NT2/D1 (cell line): ENCODE measurements at places on chromosomes 2 and 18.

DNA sequence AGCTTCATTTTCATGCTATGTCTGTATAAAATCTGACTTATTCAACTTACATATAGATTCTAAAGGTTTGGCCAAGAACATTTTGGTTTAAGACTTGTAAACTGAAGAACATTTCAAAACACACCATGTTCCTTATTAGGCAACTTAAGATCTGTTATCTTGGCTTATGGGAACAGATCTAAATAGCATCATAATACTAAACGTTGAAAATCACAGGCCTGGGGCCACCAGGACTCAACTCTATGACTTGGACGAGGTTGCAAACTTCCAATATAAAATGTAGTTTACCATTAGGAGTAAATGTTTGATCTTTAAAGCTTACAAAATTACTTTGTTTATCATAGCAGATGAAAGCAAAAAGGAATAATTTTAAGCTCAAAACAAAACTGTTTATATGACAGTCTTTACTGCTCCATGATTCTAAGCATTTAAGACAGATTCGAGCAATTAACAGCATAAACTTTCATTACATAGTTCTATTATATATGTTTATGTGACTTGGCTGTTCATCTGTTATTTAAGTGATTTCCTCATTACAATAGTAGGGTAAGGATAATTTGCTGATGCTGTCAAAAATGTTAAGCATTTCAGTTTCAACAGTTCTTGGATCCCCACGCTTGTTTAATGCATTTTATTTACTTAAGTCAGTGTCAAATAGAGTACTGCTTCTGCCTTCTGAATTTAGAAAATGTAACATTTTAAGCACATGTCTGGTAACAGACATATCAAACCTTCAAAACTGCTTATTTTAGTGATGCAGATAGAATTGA is 8.3 kb downstream of the TCF4 start:
- no peak for DNase-seq

DNA sequence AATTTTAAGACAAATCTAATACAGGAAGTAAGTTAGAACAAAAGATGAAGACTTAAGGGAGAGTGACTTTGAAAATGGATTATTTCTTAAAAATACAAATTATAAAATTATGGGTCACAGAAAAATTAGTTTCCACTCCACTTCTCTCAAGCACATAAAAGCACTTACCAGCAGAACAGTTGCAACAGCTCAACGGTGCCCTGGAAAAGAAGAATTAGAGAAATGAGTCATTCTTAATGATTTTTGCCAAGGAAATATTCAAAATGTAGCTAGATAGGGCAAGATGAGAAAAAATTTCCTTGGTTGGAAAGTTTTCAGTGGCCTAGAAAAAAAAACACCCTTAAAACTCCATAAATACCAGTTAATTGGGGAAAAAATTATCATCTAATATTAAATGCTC is 2185.6 kb upstream of the CELF4 start:
- DNase-seq, result no peak

DNA sequence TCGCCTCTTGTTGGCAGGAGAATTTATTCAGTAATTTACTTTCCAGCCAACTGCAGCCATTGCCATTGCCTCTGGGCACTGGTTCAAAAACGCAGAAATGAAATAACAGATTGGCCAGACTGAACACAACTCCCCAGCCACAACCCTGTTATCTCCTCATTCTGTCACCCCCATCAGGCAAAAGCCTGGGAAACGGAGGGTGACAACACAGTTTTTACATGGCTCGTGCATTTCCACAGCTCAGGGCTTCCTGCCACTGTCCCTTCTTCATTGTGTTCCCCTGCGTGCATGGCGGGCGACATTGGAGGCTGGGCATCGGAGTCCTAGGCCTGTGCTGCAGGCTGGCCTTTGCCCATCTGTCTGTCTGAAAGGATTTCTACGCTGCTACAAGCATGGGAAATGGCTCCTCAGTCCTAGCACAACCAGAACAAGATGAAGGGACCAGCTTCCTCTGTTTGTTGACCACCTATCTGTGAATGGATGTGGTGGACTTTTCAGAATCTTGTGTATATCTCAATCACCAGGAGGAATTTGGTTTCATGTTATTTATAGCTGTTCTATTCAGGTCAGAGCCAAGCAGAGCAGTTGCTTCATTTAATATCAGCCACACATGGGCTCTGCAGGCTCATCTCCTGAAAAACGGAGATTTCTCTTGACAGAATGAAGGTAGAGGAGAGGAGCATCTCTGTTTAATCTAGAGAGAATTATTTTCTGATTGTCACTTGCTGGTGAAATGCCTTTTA is 107.0 kb downstream of the MGAT5 start:
- no peak for DNase-seq

- no peak for DNase-seq
These were observed 42.7 kb upstream of the GLS start for GRCh38 chr2:190837952-190838361.

- no peak for DNase-seq
These were observed 13.7 kb upstream of the TMEM37 start for GRCh38 chr2:119417908-119418307.

- no peak for DNase-seq
These were observed 82.3 kb downstream of the TFCP2L1 start for GRCh38 chr2:121202541-121203310.

DNA sequence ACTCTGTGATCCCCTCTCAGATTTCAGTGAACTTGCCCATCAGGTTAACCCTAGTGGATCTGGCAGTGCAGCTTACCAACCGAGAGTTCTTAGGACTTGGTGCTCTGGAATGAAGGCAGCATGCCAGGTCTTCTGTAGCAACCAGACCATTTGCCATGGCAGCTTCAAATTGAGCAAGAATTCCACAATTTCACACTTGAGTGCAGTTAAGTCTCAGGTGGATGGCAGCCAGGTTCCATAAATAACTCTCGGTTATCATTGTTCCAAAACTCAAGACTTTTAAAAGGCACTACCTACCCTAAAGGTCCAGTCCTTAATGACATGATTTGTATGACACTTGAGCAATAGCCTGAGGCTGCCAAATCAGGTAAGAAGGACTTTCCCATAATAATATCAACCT is 48.1 kb downstream of the GALNT3 start:
- DNase-seq, result no peak

- no peak for DNase-seq
These were observed 9.2 kb upstream of the WDR33 start for GRCh38 chr2:127820080-127820668.

DNA sequence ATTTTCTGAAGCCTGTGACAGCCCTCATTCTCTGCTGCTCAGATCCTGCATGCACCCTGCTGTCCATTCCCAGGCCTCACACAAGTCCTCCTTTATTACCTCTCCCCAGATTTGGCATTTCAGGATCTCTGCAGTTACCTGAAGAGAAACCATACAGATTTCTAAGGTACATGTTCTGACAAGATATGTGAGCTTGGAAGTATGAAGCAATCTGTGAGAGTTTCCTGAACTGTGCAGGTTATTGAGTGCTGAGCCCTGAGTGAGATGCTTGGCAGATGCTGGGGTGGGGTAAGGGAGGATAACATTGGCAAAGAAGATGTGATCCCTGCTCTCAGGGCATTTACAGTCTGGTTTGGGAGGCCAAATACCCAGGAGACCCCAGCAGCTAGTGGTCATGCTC is 122.1 kb upstream of the STPG4 start:
- no peak for DNase-seq
